ENCODE measurements at places on chromosomes 7 and 10. TPM values are rescaled to one million over a fixed set of nuclear protein-coding genes. Genes with fewer than 3 reads are reported as not detected.

The SUN3 gene
- total RNA-seq = not detected

The OR2A7 gene
- 2.0 TPM for total RNA-seq

The PDGFA gene
- 78.5 TPM for total RNA-seq

The NUTM2D gene
- total RNA-seq = 4.4 TPM

The THSD7A gene
- total RNA-seq = 0.05 TPM

The ELAPOR2 gene
- total RNA-seq = 4.6 TPM

The UPK3BL2 gene
- 9.3 TPM for total RNA-seq

The VAX1 gene
- not detected for total RNA-seq

The KLHL7 gene
- total RNA-seq = 35.8 TPM

The CRPPA gene
- total RNA-seq = 7.9 TPM

The JCAD gene
- 13.0 TPM for total RNA-seq

The HOXA2 gene
- total RNA-seq = 1.8 TPM

The SPAG6 gene
- total RNA-seq = 0.81 TPM

The H2BK1 gene
- not detected for total RNA-seq

The SPDYE6 gene
- not detected for total RNA-seq

The GATA3 gene
- 27.7 TPM for total RNA-seq

The AKR1D1 gene
- total RNA-seq = 2.2 TPM

The CCDC172 gene
- not detected for total RNA-seq

The RTKN2 gene
- total RNA-seq = 36.2 TPM

The OR2A12 gene
- not detected for total RNA-seq

The CYP2C19 gene
- 1.0 TPM for total RNA-seq

The SEC31B gene
- 5.1 TPM for total RNA-seq

The ACTR3C gene
- 9.2 TPM for total RNA-seq

The MLXIPL gene
- total RNA-seq = 15.6 TPM

The PDE1C gene
- not detected for total RNA-seq

The WDFY4 gene
- total RNA-seq = not detected

All from Caco-2 (cell line).